Activated CD4-positive, alpha-beta memory T cell treated with anti-CD3 and anti-CD28 coated beads for 36 hours (primary cell): ENCODE measurements at places on chromosomes 3 and 15. TPM values are rescaled to one million over a fixed set of nuclear protein-coding genes. Genes with fewer than 3 reads are reported as not detected.

Gene IGF2BP2
- 0.55 TPM for total RNA-seq

DNA sequence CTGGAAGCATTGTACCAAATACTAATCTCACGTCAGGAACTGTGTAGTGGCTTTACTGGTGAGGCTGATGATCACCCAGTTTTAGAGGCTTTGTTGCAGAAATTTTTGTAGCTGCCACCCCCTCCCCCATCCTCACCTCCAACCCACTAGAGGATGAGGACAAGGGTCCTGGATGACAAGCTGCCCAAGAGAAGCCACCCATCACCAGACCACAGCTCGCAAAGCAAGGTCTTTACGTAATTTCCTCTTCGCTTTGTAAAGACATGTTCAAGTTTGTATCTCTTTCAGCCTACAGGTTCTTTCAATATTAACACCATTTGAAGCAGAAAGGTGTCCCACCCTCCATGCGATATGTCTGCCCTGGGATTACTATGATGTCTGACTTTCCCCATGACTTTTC, 74.2 kb downstream of the LDHAL6B start:
- no peak for DNase-seq

DNA sequence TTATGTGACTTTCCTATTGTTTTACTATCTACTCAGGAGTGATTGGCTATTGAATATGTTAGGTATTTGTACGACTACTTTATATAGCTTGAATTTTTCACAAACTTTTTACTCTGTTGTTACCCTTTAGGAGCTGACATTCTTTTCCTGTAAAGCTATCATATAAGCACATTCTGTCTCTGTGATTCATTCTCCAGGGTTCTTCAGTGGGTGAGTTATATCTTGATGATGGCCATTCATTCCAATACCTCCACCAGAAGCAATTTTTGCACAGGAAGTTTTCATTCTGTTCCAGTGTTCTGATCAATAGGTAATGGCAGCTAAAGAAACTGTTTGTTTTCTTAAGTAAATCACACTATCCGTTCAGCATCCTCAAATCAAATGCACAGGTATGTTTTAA, 10.1 kb upstream of the CAPN3 start:
- DNase-seq = no peak

DNA sequence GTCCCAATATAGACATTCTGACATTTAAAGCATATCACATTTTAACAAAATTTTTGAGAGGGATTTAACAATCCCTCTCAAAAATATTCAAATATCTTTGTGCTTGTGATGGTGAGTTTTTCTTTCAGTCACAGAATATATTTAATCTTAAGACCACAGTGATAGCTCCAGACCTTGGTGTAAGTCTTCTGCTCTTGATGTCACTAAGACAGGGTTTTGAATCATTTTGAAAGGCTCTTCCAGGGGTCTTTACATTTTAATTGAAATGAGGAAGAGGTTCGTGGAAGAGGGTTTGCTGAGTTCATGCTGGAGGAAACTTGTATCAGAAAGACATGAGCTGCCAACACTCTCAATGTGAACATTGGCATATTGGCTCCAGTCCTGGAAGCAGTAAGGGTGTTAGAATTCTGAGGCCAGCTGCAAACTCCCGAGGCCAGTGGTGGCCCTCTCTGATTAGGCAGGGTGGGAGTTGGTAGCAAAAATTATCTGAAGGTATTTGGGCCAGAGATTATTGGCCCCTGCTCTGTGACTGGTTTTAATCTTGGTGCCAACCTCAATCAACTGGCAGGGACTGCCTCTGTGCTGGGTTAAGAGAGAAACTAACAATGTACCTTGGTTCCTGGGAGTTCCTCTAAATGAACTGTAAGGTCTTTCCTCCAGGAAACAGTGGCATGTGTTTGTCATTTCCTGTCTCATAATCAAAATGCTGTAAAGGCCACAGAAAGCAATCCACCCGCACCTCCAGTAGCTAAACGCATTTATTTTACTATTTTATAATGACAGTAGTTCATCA, 5.3 kb downstream of the POU1F1 start:
- DNase-seq = no peak

GRCh38 chr3:22779737-22780136, 423.4 kb upstream of the UBE2E2 start:
- DNase-seq = no peak

- no peak for DNase-seq
Measured at GRCh38 chr3:141710888-141711616, 27.0 kb upstream of the RNF7 start.
